ENCODE measurements at places on chromosomes 6 and 20.

DNA sequence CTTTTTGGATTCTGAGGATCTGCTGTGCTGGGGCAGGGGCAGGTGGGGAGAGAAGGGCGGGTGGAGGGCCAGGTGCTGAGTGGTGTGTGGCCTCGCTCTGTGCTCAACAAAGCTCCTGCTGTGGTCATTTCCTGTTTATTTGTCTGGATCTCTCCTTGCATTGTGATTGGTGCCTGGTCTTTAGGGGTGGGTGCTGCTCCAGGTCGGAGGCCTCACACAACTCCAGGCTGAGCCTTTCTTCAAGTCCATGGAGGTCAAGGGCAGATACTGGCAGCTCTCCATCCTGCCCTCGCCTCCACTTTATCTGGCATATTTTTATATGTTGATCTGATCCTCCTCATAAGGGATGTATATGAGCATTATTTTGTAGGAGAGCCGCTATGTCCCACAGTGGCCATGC, 36.2 kb downstream of the HLA-F start:
- DNase-seq: no peak

DNA sequence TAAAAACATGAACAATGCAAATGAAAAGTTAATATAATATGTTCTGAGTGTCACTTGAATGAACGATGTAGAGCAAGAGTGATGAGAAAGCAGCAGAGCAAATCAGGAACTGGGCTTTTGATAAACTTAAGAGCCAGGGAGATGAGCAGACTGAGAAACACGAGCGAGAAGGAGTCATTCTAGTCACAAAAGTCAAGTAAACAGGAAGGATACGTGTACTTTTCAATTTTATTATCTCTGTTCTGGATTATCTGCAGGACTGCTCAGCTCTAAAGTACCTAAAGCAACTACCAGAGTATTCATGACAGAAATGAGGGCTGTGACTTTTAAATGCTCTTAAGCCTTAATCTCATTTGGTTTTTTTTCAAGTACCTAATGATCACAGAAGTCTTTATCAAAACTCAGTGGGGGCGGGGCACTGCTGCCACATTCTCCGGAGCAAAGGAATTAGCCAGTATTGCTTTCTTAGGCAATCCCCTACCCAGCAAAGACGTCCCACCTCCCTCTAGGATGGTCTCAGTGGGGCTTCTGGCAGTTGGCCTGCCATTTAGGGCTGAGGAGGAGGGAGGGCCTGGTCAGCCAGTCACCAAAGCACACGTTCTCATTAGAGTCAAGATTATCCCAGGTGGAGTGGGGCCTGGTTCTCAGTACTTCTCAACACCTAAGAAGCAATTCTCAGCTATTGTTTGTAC, 8.6 kb downstream of the MAN1A1 start:
- no peak for DNase-seq

DNA sequence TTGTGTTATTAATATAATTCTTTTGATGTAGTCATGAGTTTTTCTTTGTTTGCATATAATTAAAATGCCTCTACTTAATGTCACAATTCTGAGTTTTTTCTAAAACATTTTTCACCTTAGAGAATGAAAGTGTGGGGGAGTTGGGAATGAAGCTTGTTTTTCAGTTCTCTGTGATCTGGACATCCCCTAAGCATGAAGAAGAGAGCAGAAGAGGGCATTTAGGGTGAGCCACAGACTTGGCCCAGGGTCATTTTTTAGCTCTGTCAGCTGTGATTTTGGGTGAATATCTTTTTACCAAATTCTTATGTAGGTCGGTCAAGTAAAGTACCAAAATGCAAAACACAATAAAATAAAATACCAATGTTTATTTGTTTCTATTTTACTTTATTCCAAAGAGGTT, 3.9 kb downstream of the OTOR start:
- no peak for DNase-seq

GRCh38 chr20:60486315-60486714, 528.1 kb downstream of the CDH26 start:
- DNase-seq: no peak

- peak; percentile 79 for DNase-seq
Measured at GRCh38 chr6:33160728-33161344, 31.4 kb downstream of the COL11A2 start.

- DNase-seq: no peak
Measured at GRCh38 chr6:168025831-168026710, 28.6 kb downstream of the KIF25 start.

GRCh38 chr6:97240222-97240621, 42.8 kb downstream of the MMS22L start:
- peak; percentile 67 for DNase-seq

DNA sequence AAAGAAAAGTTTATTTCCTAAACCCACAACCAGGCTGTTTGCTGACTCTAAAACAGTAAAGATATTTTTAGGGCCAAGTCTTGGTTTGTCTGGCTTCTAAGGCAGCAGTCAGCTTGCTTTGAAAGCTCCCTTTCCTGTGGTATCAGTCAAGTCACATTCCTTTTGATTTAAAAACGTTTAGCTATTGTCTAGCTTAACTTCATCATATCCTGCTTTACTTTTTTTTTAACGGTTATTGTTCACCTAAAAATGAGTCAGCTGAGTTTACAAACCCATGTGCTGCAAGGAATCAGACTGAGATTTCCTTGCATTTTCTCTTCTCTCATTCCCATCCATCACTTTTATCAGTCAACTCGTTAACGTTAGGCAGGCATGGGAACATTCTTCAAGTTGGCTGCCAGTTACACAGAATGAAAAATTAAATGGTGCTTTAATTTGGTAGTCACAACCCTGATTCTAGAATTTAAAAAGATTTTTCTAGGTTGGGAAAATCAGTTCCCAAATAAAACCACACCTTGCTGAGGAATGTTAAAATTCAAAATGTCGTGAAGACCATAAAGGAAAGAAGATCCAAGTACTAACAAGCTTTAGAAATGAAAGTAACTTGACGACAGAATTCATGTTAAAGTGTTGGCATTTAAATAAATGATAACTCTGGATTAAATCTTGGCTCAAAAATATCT, 45.9 kb downstream of the ELOVL5 start:
- DNase-seq: peak; percentile 91

- DNase-seq: no peak
Measured at GRCh38 chr6:6417475-6417874, 97.0 kb upstream of the F13A1 start.

DNA sequence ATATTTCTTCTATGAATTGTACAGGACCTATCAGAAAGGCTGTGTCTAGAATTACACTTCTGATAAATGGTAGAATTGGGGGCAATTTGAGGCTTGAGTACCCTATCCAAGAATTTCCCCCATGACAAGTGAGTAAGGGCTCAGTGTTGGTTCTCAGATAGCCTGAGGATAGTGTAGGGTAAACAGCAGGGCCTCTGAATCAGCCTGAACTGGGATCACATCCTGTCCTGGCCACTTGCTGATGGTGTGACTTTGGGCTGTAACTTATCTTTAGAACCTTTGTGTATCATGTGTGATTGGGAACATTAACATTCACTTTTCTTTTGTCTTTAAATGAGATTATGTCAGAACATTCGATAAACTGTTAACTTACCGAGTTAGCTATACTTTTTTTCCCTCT, 151.0 kb downstream of the CLIC5 start:
- DNase-seq: no peak

DNA sequence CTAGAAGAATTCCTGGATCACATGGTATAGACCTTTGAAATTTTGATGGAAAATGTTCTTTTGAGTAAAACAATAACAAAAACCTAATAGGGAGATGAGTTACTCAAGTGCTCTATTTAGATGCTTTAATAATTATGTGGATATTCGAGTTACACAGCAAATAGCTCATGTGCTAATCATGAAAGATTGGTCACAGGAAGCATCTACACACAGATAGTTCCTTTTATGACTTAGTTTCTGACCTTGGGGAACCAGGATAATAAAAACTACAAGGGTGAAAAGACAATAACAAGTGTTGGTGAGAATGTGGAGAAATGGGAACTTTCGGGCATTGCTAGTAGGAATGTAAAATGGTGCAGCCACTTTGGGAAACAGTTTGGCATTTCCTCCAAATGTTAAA, 19.7 kb downstream of the UBE2V1 start:
- no peak for DNase-seq

DNA sequence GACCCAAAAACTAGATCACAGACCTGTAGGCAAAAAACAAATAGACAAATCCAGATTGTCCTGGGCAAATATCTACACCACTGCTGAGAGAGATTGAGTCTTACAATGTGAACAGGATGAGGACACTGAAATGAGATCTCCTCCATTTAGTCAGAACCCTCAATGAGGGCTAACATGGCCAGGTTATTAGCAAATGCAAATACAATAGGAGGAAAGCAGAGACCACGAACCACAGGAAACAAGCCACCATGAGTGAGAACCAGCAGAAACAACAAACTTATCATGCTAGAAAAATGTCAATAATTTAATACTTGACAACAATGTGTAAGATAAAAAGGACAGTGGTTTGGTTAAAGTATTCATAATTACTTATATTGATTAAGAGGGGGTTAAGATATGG, 162.8 kb downstream of the SYNE1 start:
- DNase-seq: no peak

DNA sequence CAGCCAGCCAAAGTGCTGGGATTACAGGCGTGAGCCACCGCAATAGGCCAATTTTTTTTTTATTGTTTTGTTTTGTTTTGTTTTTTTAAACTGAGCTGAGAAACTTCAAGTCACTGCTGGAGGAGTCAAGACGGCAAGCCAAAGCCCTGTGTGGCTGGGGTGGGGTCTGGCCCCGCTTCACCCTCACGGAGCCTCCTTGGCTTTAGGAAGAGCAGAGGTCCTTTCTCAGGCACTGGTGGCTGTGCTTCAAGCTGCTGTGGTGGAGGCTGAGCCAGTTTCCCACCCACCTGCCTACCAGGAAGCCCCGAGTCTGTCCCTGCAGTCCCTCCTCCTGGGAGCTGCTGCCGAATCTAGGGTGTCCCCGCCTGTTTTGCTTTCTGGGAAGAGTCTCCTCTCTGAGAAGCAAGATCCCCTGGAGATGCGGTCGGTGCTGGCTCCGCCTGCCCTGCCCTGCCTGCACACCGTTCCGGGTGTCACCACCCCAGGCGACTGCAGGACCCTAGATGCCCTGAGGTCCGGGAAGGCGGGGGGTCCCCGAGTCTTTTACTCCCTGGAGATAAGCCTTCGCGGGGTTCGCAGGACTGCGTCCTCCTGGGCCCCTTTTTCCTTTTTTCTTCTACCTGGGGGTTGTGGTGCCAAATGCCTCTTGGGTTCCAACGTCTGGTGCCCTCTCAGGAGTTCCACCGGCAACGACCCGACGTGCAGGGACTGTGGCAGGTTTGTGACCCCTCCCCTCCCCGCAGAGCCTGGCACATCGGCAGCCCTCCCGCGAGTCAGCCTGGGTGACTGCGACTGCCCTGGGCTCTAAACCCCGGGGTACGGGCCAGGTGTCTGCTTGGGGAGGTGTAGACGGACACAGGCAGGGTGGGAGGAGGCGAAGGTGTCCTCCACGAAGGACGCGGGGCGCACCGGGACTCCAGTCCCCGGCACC, 100.7 kb downstream of the TAF4 start:
- no peak for DNase-seq

DNA sequence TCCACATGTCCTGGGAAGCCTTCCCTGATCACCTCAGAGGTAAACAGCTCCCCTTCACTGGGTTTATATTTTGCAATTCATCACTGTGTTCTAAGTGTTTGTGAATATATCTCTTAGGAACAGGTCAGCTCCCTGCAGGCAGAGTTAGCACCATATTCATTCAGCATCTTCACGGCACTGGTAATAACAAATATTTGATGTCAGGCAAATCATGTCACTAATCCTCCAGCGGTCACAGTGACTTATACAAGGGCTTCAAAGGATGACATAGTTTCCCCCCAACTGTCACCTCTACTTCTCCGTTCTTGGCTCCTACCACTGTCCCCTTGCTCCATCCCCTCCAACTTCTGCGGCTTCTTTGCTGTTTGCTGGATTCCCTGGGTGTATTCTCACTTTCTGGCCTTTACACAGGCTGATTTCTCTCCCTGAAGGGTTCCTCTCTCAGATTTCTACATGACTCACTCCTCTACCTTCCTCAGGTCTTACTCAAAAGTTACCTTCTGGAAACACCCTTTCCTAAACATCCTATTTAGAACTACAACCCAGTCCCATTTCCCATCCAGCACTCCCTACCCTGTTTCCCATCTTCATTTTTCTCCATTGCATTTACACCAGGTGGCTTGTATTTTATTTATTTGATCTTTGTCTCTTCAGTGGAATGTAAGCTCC, 66.6 kb downstream of the NHLRC1 start:
- peak; percentile 68 for DNase-seq

DNA sequence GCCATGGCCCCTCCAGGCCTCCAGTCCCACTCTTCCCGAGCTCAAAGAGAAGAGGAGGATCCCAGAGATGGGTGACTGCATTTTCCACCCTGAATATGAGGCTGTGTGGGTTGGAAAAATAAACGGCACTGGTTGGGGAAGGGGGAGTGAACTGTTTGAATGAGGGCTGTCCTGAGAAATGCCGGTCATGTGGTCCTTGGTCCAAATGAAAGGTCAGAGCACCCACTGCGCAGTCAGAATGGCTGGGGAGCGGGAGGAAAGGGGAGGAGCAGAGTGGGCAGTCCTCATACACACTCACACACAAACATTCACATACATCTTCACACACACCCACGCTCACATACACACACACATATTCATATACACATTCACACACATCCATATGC, 83.1 kb downstream of the MRPL14 start:
- DNase-seq: no peak

DNA sequence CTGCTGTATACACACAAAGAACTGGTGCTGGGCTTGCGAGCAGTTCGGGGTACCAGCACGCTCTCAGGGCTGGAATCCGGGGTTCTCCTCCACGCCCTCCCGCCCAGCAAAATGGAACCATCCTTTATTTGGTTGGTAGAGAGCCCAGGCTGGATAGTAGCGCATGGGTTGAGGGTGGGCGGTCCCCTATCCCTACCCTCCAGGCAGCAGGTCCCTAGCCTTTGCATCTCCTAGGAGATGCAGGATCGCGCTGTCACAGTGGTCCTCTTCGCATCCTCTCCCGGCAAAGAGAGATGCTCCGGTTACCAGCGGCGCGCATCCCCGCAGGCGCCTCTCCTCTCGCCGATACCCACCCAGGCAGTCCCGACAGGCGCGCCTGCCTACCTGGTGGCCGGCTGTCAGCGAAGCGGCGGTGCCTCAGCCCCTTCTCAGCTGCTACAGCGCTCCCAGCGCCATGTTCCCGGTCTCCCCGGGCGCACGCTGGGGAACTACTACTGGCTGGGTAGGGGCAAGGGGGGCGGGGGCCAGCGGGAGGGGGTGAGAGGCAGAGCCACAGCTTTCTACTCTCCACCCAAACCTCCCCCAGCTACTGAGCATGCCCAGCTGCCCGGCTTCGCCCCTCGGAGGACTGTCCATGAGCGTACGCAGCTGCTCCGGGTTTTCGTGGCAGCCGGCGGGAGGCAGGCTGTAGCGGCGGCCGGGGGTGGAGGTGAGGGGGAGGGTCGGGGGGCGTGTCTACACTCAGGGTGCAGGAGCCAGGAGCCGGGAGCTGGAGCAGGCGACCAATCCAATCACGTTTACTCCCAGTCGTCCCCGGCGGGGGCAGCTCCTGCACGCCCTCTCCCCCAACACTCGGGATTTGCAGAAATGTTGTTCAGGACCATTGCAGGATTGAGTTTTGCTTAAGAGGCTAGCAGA, at the start of gene PAK5:
PAK5 (minus strand) TSS at position 699 of the 918 bp plus-strand sequence. CDS start 194,748 bp downstream, outside the sequence.
- peak; percentile 6 for DNase-seq
